ENCODE measurements at places on chromosomes 5 and 9.

- no peak for DNase-seq
These were observed 33.2 kb upstream of the SLC6A3 start for GRCh38 chr5:1478271-1479035.

DNA sequence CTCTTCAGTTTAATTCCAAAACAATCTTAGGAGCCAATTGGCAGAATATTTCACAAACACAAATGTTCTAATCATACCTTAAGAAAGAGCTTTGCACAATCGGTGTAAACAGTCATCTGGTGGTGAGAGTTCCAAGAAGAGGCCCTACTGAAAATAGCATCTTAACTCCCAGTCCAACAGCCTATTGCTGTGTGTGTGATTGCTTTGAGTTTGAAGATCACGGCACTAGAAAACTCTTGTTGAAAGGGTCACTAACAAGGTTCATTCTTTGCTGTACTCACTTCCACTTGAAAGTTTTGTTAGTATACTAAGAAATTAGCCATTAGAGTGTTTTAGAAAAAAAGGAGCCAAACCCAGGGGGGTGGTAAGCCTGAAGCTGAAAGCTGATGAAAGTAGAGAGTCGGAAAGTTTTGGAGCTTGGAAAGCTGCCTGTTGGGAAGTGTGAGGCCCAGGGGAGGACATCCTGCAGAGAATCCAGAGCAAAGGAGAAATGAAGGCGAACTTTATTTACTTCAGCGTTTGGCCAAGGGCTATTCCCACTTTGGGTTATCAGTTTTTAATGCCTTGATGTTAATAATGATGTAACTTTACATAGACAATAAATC, 180.3 kb upstream of the GHR start:
- no peak for DNase-seq

DNA sequence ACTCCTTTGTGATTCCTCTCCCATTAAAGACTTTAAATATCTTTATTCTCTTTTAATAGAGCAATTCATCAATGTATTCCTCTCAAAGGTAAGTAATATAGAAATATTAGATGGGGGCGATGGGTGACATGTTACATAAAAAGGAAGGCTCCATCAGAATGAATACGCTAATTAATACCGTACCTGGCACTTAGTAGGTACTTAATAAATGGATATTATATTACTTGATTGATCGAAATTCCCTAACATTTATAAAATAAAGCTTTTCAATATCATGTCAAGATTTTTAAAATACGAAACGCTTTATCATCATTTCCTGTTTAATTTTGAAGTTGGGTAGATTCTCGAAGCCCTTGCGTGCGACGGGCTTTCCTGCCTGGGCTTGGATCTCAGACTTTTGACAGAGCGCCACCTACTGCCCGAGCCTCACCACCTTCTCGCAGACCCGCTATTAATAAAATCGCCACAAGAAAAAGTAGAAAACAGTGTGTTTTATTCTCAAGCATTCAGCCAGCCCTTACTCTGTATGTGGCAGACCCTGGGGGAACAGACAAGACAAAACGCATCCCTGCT, 99.4 kb downstream of the C5orf15 start:
- peak; percentile 87 for DNase-seq

DNA sequence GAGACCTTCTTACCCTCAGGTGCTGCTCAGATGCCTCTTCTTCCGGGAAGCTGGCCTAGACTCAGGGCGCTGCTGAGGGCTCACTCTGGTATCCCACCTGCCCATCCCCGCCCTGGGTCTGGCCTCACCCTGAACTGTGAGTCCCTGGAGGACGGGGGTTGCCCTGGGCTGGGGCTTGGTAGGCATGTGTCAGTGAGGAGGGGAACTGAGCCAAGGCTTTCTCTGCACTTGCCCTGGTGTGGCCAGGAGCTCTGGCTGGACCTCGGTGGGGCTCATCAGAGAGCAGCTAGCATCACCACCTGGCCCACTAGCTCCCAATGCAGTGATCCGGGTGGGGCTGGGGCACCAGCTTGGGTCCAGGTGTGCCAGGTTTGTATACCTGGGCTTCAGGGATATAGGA, 15.6 kb downstream of the PLEKHG4B start:
- no peak for DNase-seq

- DNase-seq: no peak
These were observed 88.2 kb upstream of the FAM174A start for GRCh38 chr5:100446879-100447430.

DNA sequence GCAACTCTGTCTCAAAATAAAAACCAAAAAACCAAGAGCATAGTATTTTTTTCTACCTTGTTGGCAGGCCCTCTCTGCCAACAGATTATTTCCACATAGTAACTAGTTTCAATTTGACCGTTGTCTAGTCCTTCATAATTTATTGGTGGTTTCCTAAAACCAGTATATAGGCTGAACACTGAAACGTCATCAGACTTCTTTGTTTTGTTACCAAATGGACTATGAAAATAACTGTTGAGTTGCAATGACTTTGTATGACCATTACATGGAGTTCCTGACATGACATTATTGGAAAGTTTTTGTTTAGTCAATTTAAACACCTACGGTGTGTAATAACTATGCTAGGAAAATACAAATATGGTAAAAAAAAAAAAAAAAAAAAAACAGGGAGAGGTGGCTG, 1.7 kb downstream of the AGGF1 start:
- DNase-seq: no peak

GRCh38 chr5:40507095-40507494, 172.6 kb upstream of the PTGER4 start:
- DNase-seq: no peak

- no peak for DNase-seq
These were observed 39.8 kb upstream of the CCDC112 start for GRCh38 chr5:115336201-115336720.
